ENCODE measurements at places on chromosomes 16 and 17. TPM values are rescaled to one million over a fixed set of nuclear protein-coding genes. Genes with fewer than 3 reads are reported as not detected.

Gene IRX5
- total RNA-seq = 4.3 TPM

Gene SLC4A1
- total RNA-seq = not detected

Gene CCL8
- not detected for total RNA-seq

Gene GALR2
- not detected for total RNA-seq

Gene HOXB5
- total RNA-seq = 0.24 TPM

Gene KRT24
- not detected for total RNA-seq

Gene HBA1
- total RNA-seq = not detected

Gene SRCIN1
- not detected for total RNA-seq

Gene OR4D1
- not detected for total RNA-seq

Gene CCL5
- total RNA-seq = 4.0 TPM

Gene TSNAXIP1
- total RNA-seq = not detected

Gene PSME3IP1
- 88.5 TPM for total RNA-seq

Gene USH1G
- total RNA-seq = not detected

Gene TNFSF12
- total RNA-seq = 9.2 TPM

DNA sequence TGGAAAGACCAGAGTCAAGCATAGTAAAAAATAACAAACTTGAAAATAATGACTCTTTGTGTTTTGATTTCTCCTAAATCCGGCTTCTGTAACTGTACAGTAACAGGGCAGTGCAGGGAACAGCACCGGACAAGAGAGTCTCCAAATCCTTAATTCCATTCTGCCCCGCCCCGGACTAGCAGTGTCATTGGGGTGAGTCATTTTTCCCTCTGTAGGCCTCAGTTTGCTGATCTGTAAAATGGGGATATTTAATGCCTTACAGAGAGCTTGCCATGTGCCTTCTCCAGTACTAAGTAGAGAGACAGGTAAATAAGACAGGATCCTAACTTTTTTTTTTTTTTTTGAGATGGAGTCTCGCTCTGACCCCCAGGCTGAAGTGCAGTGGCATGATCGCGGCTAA, 83.6 kb upstream of the TBC1D3K start:
- no peak for DNase-seq

GRCh38 chr16:3997231-3997841, 116.8 kb upstream of the CREBBP start:
- DNase-seq = no peak

- DNase-seq = no peak
Observed at GRCh38 chr17:49991409-49991808, 3.6 kb downstream of the DLX3 start.

DNA sequence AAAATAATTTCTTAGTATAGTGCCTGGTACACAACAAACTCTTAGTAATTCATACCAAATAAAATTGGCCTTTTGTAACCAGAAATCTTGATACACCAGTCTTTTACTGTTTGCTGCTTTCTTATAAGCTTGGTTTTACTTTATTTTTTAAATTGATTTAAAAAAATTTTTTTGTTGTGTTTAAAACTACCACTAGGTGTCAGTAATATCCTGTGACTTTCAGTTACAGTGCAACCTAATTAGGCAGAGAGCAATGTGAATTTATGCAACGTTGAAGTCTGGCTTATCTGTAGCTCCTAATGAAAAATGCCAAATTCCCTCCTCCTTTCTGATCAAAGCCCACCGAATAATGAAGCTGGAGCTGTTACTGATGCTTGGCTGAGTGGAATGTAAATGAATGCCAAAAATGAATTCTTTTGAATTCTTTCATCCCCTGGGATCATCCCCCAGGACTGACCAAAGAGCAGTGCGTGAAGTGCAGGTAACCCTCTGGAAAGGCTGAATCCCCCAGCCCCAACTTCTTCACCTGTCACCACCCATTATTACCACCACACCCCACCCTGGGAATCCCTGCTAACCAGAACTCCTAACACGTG, 3.8 kb downstream of the ERCC4 start:
- peak; percentile 58 for DNase-seq

GRCh38 chr16:51030516-51030915, 120.6 kb downstream of the SALL1 start:
- no peak for DNase-seq

- no peak for DNase-seq
Observed at GRCh38 chr16:11581678-11582077, 5.0 kb downstream of the LITAF start.

DNA sequence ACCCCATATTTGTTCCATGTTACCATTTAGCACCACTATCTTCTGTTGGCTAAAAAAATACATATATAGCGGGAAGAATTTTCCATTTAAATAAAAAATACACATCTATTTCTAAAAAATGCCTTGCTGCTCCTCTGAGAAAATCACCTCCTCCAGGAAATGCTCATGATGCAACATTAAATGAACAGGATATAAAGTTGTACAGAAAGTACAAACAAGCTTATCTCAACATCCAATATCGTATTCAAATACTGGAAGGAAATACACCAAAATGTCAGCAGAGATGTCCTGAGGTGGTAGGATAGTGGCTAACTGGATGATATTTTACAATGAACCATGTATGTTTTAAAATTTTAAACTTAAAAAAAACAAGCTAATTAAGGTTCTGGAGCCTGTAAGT, 21.3 kb downstream of the GNA13 start:
- no peak for DNase-seq

- DNase-seq = no peak
Observed at GRCh38 chr16:88978608-88979346, 1.8 kb upstream of the CBFA2T3 start.

DNA sequence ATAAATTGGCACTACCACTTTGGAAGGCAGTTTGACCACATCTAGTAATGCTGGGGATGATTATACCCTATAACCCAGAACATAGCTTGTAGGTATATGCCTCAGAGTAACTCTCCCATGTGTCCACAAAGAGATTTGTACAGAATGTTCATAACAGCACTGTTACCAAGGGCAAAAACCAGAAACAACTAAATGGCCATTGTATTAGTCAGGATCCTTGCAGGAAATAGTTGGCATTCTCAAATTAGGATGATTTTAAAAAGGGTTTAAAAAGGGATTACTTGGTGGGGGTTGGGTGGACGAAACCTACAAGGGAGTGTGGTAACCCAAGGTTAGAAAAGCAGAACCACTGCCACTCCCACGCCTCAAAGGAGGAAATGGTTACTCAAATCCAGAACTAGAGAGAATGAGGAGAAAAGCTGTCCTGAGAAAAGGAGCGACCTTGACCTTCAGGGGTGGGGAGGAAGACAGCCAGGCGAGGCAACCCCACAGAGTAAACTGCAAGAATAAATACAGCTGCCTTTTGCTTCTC, 2.1 kb downstream of the CPPED1 start:
- peak; percentile 56 for DNase-seq

DNA sequence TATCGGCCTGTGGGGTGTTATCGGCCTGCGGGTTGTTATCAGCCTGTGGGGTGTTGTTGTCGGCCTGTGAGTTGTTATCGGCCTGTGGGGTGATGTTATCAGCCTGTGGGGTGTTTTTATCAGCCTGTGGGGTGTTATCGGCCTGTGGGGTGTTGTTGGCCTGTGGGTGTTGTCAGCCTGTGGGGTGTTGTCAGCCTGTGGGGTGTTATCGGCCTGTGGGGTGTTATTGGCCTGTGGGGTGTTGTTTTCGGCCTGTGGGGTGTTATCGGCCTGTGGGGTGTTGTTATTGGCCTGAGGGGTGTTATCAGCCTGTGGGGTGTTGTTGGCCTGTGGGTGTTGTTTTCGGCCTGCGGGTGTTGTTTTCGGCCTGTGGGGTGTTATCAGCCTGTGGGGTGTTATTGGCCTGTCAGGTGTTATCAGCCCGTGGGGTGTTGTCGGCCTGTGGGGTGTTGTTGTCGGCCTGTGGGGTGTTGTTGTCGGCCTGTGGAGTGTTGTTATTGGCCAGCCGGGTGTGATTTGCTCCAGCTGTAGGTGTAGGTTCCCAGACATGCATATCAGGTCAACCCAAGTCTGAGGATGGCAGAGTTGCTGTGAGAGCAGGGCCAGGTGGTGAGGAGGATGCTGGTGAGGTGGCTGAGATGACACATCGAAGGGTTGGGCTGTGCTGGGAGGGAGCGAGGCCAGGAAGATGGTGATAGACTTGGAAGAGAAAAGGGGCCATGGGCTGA, 7.1 kb downstream of the TRARG1 start:
- no peak for DNase-seq

DNA sequence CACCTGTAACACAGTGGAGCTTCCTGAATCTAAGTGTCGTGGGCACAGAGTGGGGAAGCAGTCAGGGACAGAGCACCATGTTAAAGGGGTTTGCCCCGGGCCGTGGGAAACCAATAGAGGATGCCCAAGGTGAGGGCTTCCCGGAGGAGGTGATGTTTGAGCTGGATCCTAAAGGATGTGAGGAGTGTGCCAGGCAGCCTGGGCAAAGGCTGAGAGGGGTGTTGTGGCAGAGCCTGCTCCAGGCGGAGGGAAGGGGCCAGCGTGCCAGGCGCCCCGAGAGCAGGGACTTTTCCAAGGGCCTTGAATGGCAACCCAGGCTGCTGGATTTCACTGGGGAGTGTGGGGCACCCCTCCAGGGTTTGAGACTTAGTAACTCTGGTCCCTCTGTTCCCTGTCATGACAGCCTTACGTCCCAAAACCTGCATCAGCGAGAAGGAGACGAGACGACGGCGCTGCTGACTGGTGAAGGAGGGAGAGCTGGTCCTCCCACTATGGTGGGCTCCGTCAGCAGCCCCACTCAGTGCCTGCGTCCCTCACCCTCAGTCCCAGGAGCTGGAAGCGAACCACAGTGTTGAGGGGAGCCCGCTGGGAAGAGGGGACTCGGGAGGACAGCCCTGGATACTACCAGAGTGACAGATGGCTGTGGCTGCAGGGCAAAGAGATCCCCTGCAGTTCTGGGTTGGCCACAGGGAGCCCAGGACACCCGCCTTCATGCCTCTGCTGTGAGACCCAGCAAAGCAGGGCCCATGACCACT, 228.4 kb downstream of the KATNIP start:
- DNase-seq = no peak

GRCh38 chr17:17921192-17922069, 50.8 kb downstream of the TOM1L2 start:
- peak; percentile 96 for DNase-seq

GRCh38 chr17:70357190-70357589, 187.9 kb downstream of the KCNJ2 start:
- no peak for DNase-seq

- DNase-seq = no peak
Observed at GRCh38 chr17:48416971-48417370, 13.0 kb downstream of the SKAP1 start.

- DNase-seq = no peak
Observed at GRCh38 chr17:280216-280615, 72.4 kb downstream of the RPH3AL start.

GRCh38 chr16:62814891-62815290, 778.7 kb upstream of the CDH8 start:
- DNase-seq = no peak

DNA sequence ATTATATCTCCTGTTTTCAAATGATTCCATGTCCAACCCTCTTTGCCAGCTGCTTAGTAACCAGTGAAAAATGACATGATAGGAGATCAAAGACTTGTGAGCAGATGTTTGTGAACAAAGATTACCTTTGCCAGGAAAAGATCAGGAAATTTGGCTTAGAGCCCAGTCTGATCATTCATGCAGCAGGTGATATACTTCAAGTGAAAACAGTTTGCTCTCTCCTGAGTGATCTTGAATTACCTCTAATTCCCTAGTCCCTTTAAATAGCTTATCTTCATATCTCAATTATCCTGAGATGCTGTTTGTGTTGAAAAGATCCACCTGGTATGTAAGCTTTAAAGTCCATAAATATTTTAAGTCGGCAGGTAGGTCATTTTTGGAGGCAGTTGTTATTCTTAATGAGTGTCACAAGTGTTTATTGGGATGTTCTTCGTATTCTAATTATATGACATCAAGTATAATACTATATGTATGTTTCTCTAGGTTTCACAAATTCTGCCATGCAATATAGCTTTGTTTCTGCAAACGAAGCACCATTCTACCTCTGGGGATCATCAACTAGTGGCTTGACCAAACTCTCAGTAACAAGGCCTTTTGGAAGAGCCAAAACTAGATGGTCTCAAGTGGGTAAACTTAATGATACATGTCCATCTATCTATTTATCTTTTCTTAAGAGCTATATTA, 13.2 kb upstream of the VPS35L start:
- no peak for DNase-seq

DNA sequence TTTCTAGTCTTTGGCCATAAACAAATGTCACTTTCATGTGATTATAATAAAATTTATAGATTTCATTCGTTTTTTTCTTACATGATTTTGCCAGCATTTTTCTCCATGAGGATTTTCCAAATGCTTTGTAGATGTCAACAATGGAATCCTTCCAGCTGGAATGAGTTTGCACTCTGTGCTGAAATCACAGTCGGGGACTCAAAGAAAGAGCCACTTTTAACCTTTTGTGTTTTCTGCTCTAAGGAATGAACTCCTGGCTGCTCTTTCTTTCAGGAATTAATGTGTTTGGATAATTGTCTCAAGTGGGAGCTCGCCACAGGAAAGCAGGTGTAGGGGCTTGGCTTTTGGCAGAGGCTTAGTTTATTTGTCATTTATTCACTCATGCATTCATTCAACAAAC, 372.3 kb upstream of the SALL1 start:
- DNase-seq = peak; percentile 52

DNA sequence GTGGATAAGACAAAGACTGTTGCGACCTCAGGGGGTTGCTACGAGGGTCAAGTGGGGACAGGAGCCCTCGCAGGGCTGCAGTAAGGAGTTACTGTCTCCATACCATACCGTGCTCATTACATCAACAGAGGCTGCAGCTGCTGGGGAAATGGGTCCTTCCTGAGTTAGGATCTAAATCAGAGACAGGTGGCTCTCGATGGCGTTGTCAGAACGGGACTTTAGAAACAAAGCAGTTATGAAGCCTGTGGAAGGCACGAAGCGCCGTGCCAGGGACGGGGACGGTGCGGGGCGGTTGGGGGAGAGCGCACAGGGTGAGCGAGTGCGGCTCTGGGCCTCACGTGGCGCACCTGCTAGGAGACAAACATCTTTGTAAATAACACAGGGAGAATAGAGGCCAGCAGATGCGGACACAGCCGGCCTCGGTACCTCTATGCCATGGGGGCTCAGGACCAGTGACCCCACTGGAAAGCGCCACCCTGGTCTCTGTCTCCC, 34.4 kb downstream of the ZCCHC14 start:
- DNase-seq = no peak

- DNase-seq = no peak
Observed at GRCh38 chr16:66474750-66475199, 47.7 kb downstream of the BEAN1 start.

GRCh38 chr16:54510685-54511221, 224.2 kb upstream of the IRX3 start:
- no peak for DNase-seq

GRCh38 chr16:58460219-58460610, 39.7 kb upstream of the NDRG4 start:
- no peak for DNase-seq

DNA sequence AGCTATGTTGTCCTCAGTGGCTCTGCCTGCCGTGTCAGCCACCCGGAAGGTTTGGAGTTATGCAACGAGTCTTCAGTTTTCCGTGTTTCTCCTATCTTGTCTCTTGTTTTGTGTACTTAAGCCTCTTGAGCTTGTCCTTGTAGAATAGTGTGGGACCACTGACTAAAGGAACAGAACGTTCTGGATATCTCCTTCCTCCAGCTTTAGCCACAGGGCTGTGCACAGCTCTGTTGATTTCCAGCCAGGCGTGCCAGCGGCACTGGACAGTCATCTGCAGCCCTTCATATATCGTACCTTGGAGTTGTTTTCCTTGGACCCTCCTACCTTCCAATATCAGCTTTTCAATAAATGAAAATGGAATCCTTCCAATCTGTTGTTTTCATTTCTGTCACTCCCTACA, 39.8 kb downstream of the TMEM11 start:
- DNase-seq = no peak
